ENCODE measurements at places on chromosomes 16 and 17.

- DNase-seq = no peak
These were observed 14.3 kb downstream of the ACSF2 start for GRCh38 chr17:50440172-50440837.

DNA sequence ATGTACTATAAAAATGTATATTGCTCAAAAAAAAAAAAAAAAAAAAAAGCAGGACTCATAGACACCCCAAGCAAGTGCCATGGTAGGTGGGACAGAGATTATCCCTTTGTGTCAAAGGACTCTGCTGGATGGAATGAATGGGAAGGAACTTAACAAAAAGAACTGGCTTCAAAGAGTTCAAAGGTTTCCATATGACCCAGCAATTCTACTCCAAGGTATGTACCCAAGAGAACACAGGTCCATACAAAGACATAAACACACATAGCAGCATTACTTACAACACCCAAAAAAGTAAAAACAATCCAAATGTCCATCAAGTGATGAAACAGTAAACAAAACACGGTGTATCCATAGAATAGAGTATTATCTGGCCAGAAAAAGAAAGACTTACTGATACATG lies 255.2 kb downstream of the SLC39A11 start:
- no peak for DNase-seq

- peak; percentile 85 for DNase-seq
These were observed 33.0 kb downstream of the MPRIP start for GRCh38 chr17:17075125-17075781.

- no peak for DNase-seq
These were observed 29.9 kb downstream of the PIK3R6 start for GRCh38 chr17:8837563-8838075.

DNA sequence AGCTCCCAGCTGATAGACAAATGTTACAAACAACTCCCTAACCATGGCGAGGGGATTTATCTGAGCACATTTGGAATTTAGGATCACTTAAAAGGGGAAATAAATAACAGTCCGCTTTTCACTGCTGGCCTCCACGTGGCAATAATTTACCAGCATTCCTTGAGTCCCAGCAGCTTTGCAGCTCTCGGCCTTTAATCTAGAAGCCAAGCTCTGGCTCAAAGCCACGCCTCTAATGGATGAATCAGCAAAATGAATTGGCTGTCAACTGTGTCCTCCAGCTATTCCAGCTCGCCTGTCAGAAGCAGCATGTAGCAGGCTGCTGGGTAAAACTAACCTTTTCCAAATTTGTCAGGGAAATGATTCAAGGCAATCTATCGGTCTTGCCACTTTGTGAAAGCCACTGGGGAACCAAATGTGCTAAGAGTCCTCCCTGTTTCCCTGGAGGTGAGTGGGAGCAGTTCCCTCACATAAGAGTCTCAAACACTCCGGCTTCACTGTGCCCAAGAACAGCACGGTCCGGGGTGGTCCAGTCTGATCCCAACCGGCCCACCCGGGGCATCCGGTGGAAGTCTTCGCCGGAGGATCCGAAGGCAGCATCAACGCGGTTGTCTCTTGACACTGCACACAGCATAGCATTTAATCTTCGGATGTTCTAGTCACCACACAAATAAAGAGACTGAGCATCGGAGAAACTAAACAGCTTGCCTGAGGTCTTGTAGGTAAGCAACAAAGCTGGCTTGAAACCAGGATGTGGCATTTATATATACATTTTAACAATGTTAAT lies 143.3 kb downstream of the PARN start:
- peak; percentile 95 for DNase-seq

DNA sequence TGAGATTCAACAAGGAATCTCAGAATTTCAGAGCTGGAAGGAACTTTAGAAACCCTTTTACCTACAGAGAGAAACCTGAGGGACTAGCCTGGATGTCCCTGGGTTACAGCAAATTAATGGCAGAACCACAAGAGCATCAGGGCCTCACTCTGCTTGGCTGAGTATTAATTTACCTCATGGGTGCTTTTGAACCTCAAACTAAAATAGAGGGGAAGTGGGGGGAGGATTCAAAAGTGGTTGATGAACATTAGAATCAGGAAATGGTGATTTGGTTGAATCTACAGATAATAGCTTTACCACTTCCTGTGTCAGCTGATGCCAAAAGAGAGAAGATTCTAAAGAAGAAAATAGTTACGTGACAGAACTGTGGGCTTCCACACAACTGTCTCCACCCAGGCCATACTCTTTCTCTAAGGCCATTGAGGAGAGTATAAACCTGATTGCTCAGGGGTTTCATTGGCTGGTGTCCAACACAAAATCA lies 11.3 kb upstream of the SKAP1 start:
- no peak for DNase-seq

- no peak for DNase-seq
These were observed 26.6 kb upstream of the SKAP1 start for GRCh38 chr17:48456589-48456988.

DNA sequence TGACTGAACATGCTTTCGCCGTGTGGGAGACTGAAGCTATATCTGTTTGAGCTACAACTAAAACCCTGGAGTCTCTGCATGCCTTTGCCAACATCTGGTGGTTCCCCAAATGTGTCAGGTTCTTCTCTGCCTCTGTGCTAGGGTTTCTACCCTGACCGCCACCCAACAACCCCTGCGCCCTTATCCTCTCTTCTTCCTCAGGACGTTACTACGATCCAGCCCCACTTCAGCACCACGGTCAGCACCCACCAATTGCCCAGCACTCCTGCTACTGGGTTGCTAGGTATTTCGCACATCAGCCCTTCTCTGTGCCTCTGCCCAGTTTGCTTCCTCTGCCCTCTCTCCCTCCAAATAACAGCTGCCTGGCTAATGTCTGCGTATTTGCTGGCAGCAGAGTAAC lies 106.3 kb upstream of the HSBP1 start:
- peak; percentile 11 for DNase-seq

DNA sequence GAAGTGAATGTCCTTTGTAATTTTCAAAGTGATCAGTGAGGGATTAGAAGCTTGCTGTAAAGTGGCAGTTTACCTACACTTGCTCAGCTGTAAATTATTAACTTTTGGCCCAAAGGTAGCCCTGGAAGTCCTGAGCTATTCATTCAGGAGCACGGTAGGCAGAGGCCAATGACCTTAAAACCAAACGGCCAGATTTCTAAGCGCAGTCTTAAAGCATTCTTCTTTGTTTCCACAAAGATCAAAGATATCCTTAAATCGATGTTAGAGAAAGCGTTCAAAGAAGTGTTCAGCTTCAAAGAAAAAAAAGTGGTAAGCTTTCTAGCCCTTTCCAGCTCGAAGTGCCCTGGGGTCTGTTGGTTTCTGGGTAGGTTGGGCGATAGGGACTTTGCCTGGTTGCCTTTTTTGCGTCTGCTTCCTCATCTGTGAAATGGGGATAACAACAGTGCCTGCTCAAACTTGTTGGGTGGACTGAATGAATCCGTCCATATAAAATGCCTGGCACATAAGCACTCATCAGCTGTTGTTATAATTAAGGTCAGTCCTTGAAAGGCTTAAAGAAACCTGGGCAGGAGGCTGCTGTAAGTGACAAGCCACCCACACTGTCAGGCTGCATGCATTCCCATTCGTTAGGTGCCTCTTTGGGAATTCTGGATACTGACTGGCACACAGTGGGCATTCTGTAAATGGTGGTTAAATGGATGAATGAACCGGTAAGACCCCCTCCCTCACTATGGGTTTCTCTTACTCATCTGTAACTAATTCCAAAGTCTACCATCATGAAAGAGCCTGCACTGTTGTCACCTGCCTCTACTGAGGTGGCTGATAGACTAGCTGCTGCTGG lies 113.2 kb downstream of the PRKCA start:
- DNase-seq = no peak

DNA sequence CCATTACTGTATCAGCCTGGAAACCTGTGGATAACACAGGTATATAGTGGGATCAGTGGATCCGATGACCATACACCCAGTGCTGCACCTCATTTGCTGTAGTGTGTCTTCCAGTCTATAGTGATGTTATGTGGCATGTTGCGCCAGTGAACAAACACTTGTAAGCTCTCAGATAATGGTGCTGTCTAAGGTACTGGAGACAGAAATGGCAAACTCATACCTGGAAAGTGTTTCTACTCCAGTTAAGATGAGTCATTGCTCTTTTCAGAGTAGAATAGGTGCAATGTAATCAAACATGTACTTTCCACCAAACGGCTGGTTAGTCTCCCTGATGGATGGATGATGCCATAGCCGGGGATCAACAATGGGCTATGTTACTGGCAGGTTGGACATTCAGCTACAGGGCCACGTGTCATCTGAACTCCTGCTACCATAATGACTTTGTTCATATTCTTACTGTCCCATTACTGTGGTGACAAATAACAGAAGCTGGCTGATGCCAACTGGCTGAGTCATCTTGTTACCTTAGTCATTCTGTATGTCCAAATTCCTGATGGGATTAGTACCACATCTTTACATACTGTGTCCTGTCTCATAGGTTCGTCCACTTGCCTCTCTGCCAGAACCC lies 6.3 kb downstream of the CCL11 start:
- DNase-seq = no peak

- no peak for DNase-seq
These were observed 1.6 kb downstream of the PYCARD start for GRCh38 chr16:31200821-31201568.

DNA sequence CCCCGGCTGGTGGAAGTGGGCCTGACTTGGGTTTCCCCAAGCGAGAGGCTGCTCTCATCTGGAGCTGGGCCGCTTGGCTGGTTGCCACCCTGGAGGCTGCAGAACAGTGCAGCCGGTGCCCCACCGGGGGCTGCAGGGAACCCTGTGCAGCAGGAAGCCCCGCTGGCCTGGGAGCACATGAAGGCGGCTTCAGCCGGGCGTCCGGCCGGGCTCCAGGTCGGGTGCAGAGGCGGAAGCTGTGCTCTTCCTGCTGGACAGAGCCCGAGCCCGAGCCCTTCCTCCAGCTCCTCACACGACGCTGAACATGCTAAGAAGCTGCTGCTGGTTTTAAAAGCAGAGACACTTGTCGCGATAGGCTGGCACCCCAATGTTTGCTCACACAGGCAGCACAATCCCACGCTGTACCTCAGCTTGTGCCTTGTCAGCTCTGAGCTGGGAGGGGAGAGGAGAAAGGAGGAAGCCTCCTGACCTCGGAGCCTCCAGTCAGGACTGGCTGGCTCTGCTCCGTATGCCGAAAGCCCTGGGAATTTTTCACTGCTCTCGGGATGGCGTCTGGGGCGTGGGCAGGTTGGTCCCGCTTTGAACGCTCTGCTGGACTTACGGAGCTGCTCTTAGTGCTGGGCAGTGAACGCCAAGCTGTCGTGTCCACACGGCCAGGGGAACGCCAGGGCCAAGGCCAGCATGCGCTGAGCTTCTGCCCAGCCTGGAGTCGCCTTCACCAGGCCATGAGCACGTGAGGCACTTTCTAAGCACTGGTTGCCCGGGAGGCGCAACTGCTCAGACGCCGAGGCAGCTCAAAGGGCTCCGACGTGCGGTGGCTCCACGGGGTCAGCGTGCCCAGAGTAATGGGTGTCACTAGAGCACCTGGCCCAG lies 8.8 kb downstream of the CDK5R1 start:
- no peak for DNase-seq

DNA sequence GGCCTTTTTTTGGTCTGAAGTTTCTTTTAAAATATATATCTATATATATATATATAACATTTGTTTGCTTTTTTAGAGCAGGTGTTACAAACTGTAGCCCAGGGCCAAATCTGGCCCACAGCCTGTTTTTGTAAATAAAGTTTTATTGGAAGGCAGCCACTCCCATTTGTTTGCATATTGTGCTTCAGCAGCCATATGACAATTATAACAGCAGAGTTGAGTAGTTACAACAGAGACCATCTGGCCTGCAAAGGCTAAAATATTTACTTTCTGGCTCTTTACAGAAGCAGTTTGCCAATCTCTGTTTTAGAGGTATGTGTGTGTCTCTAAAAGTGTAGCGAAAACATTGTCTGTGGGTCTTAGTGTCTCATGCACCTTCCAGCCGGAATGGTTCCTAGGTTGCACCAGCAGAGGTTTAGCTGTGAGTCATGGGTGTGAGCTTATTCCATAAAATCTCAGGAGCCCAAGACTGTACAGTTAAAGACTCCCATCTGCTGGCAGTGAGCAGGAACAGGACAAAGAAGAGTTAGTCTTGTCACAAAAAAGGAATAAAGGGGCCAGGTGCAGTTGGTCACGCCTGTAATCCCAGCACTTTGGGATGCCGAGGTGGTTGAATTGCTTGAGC lies 23.8 kb downstream of the LCMT1 start:
- peak; percentile 55 for DNase-seq

DNA sequence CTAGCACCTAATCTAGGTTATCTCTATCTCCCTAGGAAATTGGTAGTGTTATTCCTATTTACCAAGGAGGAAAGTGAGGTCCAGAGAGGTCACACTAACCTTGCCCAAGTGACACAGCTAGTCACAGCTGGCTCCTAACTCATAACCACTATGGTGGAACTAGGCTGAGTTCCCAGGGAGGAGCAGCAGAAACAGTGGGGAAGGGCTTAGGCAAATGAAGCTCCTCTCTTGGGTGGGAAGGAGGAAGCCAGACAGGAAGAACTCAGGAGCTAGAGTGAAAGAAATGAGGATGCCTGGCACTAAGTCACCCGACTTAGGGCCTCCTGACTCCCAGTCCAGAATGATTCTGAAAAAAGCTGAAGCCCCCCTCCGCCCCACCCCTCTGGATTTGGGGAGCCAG lies 34.5 kb downstream of the PSME3IP1 start:
- no peak for DNase-seq

Measured in amniotic epithelial cell (primary cell).